ENCODE measurements at places on chromosomes 4 and X. TPM values are rescaled to one million over a fixed set of nuclear protein-coding genes. Genes with fewer than 3 reads are reported as not detected.

Gene XAGE2
- 5.2 TPM for total RNA-seq

Gene SPANXA2
- not detected for total RNA-seq

- no peaks in the 10 kb centered on the region for H3K4me1 ChIP-seq
- no peaks in the 10 kb centered on the region for H3K36me3 ChIP-seq
- H3K27ac ChIP-seq: no peak overlapping the region
- no peak for DNase-seq
Observed at GRCh38 chr4:156111686-156112085, 158.0 kb upstream of the CTSO start.

Gene RTL5
- total RNA-seq: 9.2 TPM

Gene PRICKLE3
- total RNA-seq: 16.4 TPM

Gene YY2
- 1.5 TPM for total RNA-seq

Gene BEX2
- total RNA-seq: 16.9 TPM

GRCh38 chr4:136754810-136755530 lies 777.3 kb downstream of the PCDH18 start:
- no peaks in the 10 kb centered on the region for H3K4me1 ChIP-seq
- DNase-seq: no peak
- no peak overlapping the region for H3K4me3 ChIP-seq

- no peak overlapping the region for H3K27ac ChIP-seq
- H3K4me3 ChIP-seq: no peak overlapping the region
- no peak for DNase-seq
- H3K27me3 ChIP-seq: no peaks in the 10 kb centered on the region
- H3K36me3 ChIP-seq: no peaks in the 10 kb centered on the region
Observed at GRCh38 chrX:106415276-106415895, 196.4 kb upstream of the RADX start.

All from upper lobe of right lung (tissue), 1 donor.